ENCODE measurements at places on chromosomes 5 and 9.

DNA sequence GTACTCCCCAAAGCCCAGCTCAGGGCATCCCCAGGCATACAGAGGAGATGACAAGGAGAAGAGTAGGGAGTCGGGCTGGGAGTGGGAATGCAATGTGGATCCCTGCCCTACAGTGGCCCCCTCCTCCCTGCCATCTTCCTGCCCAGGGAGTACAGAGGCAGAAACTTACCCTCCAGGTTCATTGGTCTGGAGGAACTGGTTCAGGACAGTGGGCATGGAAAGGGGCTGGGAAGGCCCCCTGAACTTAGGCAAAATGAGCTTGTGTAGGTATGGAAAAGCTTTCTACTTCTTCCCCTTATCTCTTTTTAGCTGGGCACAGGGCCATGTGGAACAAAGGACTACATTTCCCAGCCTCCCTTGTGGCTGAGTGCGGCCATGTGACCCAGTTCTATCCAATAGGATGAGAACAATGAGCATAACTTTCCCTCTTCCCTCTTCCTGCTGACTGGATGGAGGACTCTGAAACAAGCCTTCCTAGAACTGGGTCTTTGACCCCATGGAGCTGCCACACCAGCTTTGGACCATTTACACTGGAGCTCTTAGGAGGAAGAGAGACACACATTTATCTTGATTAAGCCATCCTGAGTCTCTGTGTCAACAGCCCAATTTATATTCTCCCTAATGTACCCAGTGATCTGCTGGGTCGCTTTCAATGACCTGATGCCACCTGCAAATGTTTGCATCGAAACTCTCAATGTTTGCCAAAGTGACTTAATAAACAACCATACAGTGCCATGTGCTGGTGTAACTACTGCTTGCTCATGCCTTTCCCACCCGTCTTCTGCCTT is 25.0 kb upstream of the HMCN2 start:
- no peak for DNase-seq

GRCh38 chr5:158155067-158155466 is 296.1 kb upstream of the CLINT1 start:
- DNase-seq = no peak

- DNase-seq = peak; percentile 10
Measured at GRCh38 chr5:32443145-32443540, 1.4 kb downstream of the ZFR start.

- no peak for DNase-seq
Measured at GRCh38 chr9:28134446-28134976, 561.2 kb upstream of the C9orf72 start.

- no peak for DNase-seq
Measured at GRCh38 chr5:62561896-62562295, 16.7 kb upstream of the LRRC70 start.

DNA sequence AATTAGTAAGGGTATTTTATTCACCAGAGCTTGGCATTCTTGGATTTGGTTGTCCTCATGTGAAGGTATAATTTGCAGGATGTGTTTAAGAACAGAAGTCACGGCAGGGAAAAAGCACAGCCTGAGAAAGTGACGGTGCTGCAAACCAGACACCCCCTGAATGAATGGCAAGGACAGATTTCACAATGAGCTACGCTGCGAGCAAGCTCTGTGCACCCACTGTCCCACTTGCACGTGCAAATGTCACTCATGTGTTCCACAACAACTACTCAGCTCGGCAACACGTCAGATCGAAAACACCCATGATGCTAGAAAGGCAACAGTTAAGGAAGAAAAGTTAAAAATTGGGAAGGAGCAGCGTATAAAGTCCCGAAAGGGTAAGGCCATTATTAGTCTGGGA is 168.9 kb downstream of the ROR2 start:
- no peak for DNase-seq

DNA sequence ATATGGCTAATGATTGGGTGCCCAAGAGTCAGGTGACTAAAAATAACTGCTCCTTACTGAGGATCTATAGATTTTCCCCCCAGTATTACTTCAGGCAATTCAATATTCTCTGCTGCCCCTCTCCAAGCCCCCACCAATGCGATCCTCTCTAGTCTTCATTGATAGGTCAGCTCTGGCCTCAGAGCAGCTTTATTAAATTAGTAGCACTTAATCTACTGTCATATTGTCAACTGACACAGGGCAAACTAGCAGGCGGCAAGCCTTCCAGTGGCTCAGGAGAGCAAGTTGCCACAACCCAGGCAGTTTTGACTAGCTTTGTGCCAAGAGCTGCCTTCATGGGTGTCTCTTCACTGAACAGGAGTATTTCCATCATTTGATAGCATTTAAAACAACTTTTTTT is 462.9 kb downstream of the BNC2 start:
- no peak for DNase-seq

DNA sequence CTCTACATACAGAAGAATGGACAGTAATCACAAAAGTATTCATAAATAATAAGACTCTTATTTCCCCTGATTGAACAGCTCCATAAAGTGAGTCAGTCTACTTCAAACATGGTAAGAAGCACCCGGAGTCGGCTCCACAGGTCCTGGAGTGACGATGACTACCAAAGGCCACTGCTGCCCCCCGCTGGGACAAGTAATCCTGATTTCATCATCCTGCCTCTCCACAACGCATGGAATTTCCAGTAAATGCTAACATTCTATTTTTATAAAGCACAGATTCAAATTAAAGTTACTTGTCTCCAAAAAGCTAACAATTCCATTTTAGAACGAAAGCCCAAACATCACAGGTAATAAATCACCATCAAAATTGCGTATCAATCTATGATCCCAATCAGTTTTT is 16.2 kb downstream of the ATPSCKMT start:
- peak; percentile 82 for DNase-seq

DNA sequence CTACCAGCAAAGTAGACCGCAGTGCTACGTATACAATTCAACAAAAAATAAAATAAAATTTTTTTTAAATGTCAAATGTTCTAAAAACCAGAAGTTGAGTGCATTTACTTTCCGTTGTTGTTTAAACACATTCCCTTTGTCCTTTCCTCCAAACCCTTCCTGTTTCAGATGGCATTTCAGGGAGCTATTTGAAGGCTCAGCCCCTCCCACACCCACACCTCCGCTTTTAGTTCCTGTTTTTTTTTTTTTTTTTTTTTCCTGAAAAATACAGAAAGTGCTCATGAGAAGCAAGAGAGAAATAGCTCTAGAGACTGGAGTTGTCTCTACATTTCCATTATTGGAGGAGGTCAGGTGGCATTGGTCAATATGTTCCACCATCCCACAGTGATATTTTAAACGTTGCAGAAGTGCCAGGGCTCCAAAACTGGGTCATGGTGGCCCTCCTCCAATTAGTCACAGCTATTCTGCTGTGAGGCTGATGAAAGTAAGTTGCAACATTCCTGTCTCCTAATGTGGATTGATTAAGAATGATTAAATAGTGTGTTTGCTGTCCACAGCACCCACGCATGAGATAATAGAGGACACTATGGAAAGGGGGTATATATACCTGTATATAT is 106.9 kb downstream of the GABRG2 start:
- DNase-seq = no peak

- DNase-seq = peak; percentile 7
Measured at GRCh38 chr9:74496819-74497747, at the start of gene RORB. RORB (plus strand) TSS chr9:74497335; CDS start chr9:74497977, 642 bp downstream.
